RPMI7951 (cell line): ENCODE measurements at places on chromosomes 6 and 20. TPM values are rescaled to one million over a fixed set of nuclear protein-coding genes. Genes with fewer than 3 reads are reported as not detected.
A peak's percentile ranks its signal among the peaks of the same experiment; 100 is the strongest.

- no peak for DNase-seq
Measured at GRCh38 chr6:78989191-78989590, 88.9 kb downstream of the PHIP start.

- DNase-seq: no peak
Measured at GRCh38 chr6:149867876-149868640, 3.9 kb upstream of the LRP11 start.

GRCh38 chr6:33693186-33694105, 18.1 kb downstream of the UQCC2 start:
- peak; percentile 47 for DNase-seq

DNA sequence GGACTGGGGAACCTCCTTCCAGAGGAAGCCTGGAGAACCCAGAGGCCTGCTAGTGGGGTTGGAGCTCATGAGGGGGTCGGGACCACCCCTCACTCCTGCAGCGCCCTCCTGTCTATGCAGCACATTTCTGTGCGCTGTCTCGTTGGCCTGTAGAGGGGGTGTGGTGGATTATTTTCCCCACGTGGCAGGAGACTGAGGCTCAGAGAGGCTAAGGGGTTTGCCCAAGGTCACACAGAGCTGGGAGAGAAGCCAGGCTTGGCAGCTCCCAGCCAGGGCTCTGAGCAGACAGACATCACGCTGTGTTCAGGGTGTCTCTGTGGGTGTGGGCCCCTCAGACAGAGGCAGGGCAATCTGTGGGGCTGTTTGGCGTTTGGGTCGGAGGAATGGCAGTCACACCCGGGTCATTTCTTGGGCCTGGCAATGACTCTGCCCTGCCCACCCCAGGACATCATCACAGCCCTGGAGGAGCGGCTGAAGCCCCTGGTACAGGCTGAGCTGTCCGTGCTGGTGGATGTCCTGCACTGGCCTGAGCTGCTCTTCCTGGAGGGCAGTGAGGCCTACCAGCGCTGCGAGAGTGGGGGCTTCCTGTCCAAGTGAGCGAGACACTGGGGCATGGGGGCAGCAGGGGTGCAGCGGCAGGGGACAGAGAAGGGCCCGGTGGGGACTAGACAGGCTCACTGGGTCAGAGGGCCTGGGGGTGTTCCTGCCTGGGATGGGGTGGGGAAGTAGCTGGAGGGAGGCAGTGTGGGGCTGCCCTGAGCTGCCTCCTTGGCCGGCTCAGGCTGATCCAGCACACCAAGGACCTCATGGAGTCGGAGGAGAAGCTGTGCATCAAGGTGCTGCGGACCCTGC, 27.7 kb downstream of the UQCC2 start:
- DNase-seq: no peak

Gene NRN1
- total RNA-seq: 26.8 and 32.8 TPM in 2 replicates
